ENCODE measurements at places on chromosomes 11 and 22.

- DNase-seq = no peak
These were observed 10.8 kb upstream of the ADORA2A start for GRCh38 chr22:24416611-24417010.

- no peak for DNase-seq
These were observed 2.4 kb upstream of the MUC2 start for GRCh38 chr11:1072116-1072820.

- DNase-seq = no peak
These were observed 147.1 kb downstream of the CADM1 start for GRCh38 chr11:115357066-115357465.

DNA sequence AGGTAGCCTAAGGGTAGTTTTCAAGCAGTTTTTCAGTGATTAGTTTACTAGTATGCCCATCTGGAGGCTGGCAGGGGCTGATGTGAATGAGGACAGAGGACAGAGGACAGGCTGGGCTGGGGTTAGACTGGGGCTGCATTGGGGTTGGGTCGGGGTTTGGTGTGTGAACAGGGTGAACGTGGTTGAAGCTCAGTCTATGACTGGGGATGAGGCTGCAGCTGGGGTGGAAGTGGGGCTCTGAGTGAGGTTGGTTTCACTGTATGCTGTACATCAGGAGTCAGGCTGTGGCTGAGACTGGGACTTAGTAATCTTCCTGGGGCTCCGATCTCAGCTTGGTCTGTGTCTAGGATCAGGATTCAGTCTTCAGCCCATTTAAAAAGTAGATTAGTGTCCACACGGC is 451 bp downstream of the OR51E1 start:
- DNase-seq = no peak
